ENCODE measurements at places on chromosomes 11 and 22.

DNA sequence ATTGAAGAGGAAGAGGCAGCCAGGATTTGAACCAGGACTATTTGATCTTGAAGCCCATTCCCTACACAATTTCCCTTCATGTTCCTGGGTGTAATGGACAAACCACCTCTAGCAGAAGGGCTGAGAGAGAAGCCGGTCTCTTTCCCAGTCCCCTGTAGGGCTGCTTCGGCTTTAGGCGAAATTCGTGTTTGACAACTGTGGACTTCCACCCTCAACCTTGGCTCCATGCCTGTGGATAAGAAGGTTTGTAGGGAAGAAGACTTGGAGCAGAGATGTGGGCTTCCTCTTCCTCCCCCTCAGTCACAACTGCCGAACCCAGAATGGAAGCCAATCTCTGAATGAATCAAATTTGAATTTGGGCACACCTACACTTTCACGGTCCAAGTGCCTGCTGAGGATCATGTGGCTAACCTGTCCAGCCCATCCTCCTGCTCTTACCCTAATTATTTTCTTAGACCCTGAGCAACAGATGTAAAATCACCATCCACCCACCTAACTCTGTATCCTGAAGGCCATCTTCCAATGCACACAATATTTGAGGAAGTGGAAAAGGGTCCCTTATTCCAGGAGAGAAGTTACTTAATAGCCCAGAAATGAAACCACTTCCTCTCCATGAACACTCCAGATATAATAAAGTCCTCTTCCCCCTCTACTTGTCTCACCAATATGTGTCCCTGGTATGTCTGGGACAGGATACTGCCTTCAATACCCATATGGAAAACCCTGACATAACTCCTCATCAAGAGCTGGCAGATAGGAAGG lies 10.1 kb upstream of the SCN2B start:
- no peak for DNase-seq
- H3K4me3 ChIP-seq, result no peak overlapping the region
- no peak overlapping the region for H3K27ac ChIP-seq

GRCh38 chr11:4454021-4454420 lies 4.9 kb downstream of the OR52K2 start:
- H3K27me3 ChIP-seq, result no peaks in the 10 kb centered on the region
- no peak overlapping the region for H3K4me3 ChIP-seq
- H3K27ac ChIP-seq, result no peak overlapping the region
- DNase-seq, result no peak
- no peaks in the 10 kb centered on the region for H3K4me1 ChIP-seq
- H3K36me3 ChIP-seq, result no peaks in the 10 kb centered on the region

- H3K27me3 ChIP-seq, result no peaks in the 10 kb centered on the region
- H3K36me3 ChIP-seq, result peaks cover 23% of the 10 kb centered on the region
- H3K4me1 ChIP-seq, result peaks cover 35% of the 10 kb centered on the region
- peak overlapping the region; percentile 39 for H3K4me3 ChIP-seq
Measured at GRCh38 chr11:2945031-2945756, 16.0 kb upstream of the PHLDA2 start.

GRCh38 chr11:17184882-17185587 lies 22.8 kb downstream of the PIK3C2A start:
- H3K4me3 ChIP-seq, result no peak overlapping the region
- H3K27ac ChIP-seq, result no peak overlapping the region
- peaks cover 6% of the 10 kb centered on the region for H3K4me1 ChIP-seq
- H3K27me3 ChIP-seq, result no peaks in the 10 kb centered on the region
- H3K36me3 ChIP-seq, result peaks cover 12% of the 10 kb centered on the region

GRCh38 chr11:111634981-111635705 lies 32.9 kb downstream of the SIK2 start:
- peaks cover 44% of the 10 kb centered on the region for H3K4me1 ChIP-seq
- H3K4me3 ChIP-seq, result peak overlapping the region; percentile 4
- H3K27ac ChIP-seq, result peak overlapping the region; percentile 76
- no peaks in the 10 kb centered on the region for H3K27me3 ChIP-seq
- DNase-seq, result no peak

DNA sequence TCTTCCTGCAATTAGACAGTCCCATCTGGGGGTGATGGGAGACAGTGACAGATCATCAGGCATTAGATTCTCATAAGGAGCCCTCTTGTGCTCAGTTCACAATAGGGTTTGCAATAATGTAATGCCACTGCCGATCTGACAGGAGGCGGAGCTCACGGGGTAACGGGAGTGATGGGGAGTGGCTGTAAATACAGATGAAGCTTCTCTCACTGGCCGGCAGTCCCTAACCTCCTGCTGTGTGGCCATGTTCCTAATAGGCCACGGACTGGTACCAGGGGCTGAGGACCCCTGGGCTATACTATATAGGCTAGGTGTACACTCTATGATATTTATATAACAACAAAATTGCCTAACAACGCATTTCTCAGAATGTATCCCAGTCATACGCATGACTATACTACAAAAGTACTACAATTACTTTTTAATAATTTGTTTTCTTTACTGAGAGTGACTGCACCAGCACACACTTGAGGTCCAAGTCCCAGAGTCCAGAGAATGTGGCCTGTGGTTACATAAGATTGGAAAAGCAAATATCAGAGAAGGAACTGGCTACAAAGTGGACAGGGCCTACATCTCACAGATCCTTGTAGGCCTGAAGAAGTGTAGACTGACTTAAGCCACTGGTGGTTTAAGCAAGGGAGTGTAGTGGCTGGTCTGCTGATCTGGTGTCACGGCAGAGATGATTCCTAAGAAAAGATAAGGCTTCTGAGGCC lies 200.0 kb downstream of the LARGE1 start:
- no peaks in the 10 kb centered on the region for H3K27me3 ChIP-seq
- H3K27ac ChIP-seq, result no peak overlapping the region
- no peak overlapping the region for H3K4me3 ChIP-seq
- H3K4me1 ChIP-seq, result peaks cover 7% of the 10 kb centered on the region
- no peaks in the 10 kb centered on the region for H3K36me3 ChIP-seq
- no peak for DNase-seq

- no peak for DNase-seq
- no peak overlapping the region for H3K27ac ChIP-seq
- no peaks in the 10 kb centered on the region for H3K36me3 ChIP-seq
- no peaks in the 10 kb centered on the region for H3K4me1 ChIP-seq
Measured at GRCh38 chr11:13761716-13762115, 93.2 kb downstream of the FAR1 start.

GRCh38 chr22:36197065-36197440 lies 4.6 kb downstream of the APOL4 start:
- H3K27ac ChIP-seq, result peak overlapping the region; percentile 28
- no peaks in the 10 kb centered on the region for H3K27me3 ChIP-seq
- no peak for DNase-seq

- no peak overlapping the region for H3K27ac ChIP-seq
- peaks cover 26% of the 10 kb centered on the region for H3K36me3 ChIP-seq
- no peak for DNase-seq
- H3K27me3 ChIP-seq, result no peaks in the 10 kb centered on the region
Measured at GRCh38 chr11:77728203-77728786, 90.7 kb upstream of the CLNS1A start.

GRCh38 chr11:84173078-84173477 lies 886.9 kb upstream of the CCDC90B start:
- no peaks in the 10 kb centered on the region for H3K4me1 ChIP-seq
- no peak overlapping the region for H3K27ac ChIP-seq
- DNase-seq, result no peak
- H3K27me3 ChIP-seq, result no peaks in the 10 kb centered on the region
- H3K4me3 ChIP-seq, result no peak overlapping the region

DNA sequence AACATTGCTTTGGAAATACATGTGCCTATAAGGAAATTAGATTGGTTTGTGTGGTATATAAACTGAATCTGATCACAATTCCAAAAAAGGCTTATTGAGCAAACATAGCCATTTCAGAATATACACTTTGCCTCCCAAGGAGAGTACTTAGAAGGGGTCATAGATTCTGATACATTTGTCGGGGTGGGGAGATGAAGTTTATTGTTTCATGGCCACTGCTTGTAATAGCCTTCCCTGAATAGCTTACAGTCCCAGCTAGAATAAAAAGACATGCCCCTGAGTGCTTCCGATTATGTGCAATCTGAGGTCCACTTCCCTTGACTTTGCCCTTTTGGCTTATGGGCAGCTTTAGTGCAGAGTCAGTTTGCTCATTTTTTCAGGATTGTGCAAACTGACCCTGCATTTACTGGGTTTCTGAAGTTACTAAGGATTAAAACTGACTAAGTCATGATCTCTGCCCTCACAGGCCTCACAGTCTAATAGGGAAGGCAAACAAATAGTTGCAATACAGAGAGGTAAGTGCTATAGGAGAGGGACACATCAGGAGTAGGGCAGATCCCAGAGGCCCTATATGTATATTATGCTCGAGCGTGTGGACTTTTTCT lies 184.2 kb downstream of the BLID start:
- H3K27me3 ChIP-seq, result no peaks in the 10 kb centered on the region
- H3K4me1 ChIP-seq, result peaks cover 28% of the 10 kb centered on the region
- no peak overlapping the region for H3K4me3 ChIP-seq
- H3K36me3 ChIP-seq, result no peaks in the 10 kb centered on the region

DNA sequence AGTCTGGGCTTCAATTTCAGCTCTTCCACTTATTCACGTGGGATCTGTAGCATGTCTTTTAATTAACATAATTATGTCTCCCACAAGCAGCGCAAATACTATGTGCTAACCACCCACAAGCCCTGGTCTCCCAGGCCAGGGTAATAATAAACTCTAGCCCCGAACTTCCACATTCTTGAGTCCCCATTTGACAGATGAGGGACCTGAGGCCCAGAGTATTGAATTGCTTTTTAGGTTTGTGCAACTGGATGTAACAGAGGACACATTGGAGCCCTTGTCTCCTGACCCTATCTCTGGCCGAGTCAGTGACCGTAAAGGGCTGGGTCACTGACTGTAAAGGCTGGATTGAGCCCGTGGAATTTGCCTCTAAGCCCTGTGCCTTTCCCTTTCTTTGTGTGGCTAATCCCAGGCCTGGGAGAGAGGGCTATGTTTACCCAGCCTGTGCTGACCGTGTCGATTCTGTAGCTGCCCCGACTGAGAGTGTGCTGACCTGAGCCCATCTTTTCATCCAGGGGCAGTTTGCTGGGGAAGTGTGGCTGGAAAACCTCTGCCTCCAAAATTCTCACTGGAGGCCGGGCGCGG lies 3.9 kb downstream of the CRYBB2 start:
- no peaks in the 10 kb centered on the region for H3K36me3 ChIP-seq
- H3K27me3 ChIP-seq, result peaks cover 47% of the 10 kb centered on the region
- H3K4me1 ChIP-seq, result no peaks in the 10 kb centered on the region
- DNase-seq, result no peak
- no peak overlapping the region for H3K4me3 ChIP-seq
- H3K27ac ChIP-seq, result no peak overlapping the region

DNA sequence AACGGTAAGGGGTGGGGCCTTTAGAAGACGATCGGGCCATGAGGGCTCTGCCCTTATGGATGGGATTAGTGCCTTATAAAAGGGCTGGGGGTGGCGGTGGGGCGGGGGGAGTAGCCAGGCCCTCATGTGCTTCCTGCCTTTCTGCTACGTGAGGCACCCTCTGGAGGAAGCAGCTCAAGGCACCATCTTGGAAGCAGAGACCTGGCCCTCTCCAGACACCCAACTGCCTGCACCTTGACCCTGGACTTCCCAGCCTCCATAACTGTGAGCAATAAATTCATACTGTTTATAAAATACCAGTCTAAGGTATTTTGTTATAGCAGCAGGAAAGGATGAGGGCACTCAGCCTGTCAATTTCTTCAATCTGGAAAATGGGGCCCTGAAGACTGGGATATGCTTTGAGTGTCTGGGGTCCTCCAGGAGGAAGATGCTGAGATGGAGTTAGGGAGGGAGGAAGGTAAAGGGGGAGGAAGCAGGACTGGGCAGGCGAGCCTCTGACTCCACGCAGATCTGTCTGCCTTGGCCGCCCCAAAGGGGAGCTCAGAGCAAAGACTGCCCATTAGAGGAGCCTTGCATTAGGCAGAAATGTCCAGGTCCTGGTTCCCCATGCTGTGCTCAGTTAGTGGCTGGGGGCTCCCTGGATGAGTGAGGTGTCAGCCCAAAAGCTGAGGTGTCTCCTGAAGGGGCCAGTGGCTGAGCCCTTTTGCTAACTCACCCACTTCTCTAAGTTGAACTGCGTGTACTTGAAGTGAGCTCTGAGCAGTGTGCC lies 5.3 kb downstream of the CABP2 start:
- H3K27me3 ChIP-seq, result no peaks in the 10 kb centered on the region
- H3K4me1 ChIP-seq, result no peaks in the 10 kb centered on the region
- no peak for DNase-seq
- H3K4me3 ChIP-seq, result no peak overlapping the region

GRCh38 chr22:43209523-43209890 lies 22.6 kb upstream of the TTLL12 start:
- H3K4me1 ChIP-seq, result peaks cover 5% of the 10 kb centered on the region
- H3K27me3 ChIP-seq, result no peaks in the 10 kb centered on the region
- DNase-seq, result no peak
- no peak overlapping the region for H3K27ac ChIP-seq
- no peak overlapping the region for H3K4me3 ChIP-seq
- no peaks in the 10 kb centered on the region for H3K36me3 ChIP-seq

GRCh38 chr11:75024068-75024449 lies 35.3 kb downstream of the NEU3 start:
- no peaks in the 10 kb centered on the region for H3K27me3 ChIP-seq
- peaks cover 7% of the 10 kb centered on the region for H3K4me1 ChIP-seq
- no peaks in the 10 kb centered on the region for H3K36me3 ChIP-seq
- H3K27ac ChIP-seq, result no peak overlapping the region
- no peak for DNase-seq

DNA sequence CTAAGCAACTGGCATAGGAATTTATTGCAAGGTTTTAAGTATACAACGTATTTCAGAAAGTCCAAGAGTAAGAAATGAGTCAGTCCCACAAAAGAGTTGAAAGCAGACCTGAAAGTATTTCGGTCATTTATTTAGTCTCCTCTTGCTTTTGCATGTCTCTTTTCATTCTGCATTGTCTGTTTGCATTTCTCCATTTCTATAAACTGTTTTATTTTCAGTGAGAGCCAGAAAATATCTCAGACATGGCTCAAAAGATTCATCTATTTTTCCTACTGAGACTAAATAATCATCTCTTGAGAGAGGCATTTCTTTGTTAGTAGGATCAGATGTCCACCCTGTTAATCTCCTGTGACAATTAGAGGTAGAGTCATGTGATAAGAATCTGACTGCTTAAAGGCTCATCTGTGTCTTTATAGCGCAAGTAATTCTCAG lies 219.1 kb upstream of the CCDC179 start:
- no peaks in the 10 kb centered on the region for H3K27me3 ChIP-seq
- no peak for DNase-seq
- no peak overlapping the region for H3K4me3 ChIP-seq
- no peaks in the 10 kb centered on the region for H3K4me1 ChIP-seq
- no peaks in the 10 kb centered on the region for H3K36me3 ChIP-seq
- no peak overlapping the region for H3K27ac ChIP-seq

DNA sequence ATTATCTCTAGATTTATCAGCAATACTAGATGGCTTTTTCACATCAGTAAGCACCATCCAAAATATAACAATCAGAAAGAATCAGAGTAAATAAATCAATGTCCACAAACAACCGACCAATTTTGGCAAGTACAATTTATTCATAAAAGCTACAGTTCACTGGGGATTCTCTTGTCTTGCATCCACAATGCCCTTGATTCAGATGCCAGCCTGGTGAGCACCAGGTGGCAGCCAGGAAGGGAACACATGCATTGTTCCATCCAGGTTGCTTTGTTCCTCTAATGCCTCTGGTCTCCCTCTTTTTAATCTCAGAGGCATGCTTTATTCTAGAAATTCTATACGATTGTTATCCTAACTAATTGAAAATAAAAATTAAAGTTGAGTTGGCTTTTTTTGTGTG lies 242.1 kb upstream of the KIRREL3 start:
- H3K4me3 ChIP-seq, result no peak overlapping the region
- H3K36me3 ChIP-seq, result no peaks in the 10 kb centered on the region
- no peak overlapping the region for H3K27ac ChIP-seq
